Activated CD8-positive, alpha-beta memory T cell treated with anti-CD3 and anti-CD28 coated beads for 4 hours (primary cell): ENCODE measurements at places on chromosomes 4 and X.

- no peak for DNase-seq
Observed at GRCh38 chr4:167868163-167868562, 224.2 kb upstream of the ANXA10 start.

GRCh38 chrX:70079870-70080269 is 17.6 kb downstream of the OTUD6A start:
- no peak for DNase-seq

GRCh38 chr4:158762553-158762952 is 6.3 kb upstream of the FNIP2 start:
- no peak for DNase-seq

GRCh38 chrX:45479196-45479834 is 278.6 kb upstream of the DIPK2B start:
- no peak for DNase-seq

DNA sequence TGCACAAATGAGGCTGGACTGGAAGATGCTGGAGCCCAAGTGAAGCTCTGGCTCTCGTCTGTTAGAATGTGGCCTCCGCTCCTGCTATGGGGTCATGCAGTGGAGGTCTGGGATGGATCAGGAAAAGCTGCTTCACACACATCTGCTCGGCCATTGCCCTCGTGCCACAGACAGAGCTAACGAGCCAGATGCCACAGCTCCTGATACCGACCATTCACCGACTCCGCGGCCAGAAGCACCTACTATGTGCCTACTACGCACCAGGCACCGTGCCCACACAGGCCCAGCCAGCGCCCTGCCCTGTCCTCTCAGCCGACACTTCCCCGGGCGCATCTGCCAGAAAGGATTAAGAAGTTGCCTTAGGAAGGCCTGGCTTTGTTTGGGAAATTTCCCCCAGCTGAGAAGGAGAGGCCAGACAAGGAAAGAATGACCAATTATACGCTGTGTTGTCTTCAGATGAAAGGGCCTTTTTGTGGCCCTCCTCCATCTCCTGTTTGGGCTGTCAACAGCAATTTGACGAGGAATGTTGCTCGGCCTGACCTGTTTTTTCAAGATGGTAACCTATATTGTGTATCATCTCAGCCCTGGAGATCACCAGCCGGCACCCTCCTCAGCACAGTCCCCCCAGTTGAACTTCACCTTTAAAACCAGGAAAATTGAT is 34.3 kb downstream of the HMX1 start:
- no peak for DNase-seq

DNA sequence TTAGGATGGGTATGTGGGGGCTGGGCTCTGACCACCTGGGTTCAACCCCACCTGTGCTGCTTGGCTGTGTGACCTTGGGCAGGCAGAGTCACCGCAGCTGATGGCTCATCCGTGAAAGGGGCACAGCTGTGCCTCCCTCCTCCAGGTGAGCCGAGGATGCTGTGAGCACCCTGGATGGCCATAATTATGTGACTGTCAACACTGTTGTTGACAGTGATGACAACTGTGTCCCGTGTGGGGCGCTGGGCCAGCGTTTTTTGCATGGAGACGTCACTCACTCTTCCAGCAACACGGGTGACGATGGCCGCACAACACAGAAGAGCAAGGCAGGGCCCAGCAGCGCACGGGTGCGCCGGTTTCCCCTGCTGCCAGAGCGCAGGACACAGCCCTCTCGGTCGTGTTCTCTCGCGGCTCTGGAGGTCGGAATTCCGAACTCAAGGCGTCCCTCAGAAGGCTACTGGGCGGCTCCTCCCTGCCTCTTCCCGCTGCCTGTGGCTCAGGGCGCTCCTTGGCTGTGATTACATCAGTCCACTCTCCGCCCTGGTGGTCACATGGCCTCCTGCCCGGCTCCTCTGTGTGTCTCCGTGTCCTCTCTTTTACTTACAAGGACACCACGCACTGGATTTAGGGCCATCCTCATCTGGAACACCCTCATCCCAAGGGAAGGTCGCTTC is 1.3 kb downstream of the SH3TC1 start:
- no peak for DNase-seq

DNA sequence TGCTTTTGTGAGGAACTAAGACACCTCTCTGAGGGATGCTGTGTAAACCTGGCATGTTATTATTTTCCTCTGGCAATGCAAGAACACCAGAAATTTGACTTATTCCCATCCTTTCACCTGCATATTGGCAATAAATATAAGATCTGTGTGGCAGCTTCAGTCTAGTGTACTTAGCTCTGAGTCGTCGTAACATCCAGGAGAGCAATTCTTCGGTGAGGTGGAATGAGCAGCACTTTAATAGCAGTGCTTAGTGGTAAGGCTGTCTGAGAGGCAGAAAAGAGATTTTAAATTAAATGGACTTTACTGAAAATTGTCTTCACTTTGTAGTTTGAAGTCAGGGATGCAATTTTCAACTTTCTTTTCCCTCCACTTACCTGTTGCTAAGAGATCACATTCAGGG is 344.9 kb downstream of the PCDH7 start:
- no peak for DNase-seq

DNA sequence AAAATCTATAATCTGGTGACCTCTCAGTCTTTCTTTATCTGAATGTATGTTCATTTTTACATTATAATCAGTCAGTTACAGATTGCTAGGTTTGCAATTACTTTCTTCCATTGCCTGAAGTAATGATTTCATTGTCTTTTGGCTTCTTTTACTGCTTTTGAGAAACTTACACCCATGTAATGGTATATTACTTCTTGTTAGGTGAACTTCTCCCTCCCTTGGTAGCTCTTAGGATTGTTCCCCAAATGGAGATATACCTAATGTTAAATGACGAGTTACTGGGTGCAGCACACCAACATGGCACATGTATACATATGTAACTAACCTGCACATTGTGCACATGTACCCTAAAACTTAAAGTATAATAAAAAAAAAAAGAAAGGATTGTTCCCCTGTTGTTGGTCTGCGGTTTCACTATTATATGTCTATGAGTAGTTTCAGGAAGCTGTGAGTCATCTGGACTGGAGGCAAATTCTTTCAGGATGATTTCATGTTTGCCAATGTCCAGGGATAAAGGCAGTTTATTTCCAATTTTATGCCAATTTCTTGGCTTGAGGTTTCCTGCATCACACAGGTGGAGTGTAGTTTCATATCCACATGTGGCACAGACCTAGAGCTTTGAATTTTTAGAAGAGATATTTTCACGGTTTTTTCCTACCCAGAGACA is 21.8 kb downstream of the SPANXC start:
- DNase-seq, result no peak

DNA sequence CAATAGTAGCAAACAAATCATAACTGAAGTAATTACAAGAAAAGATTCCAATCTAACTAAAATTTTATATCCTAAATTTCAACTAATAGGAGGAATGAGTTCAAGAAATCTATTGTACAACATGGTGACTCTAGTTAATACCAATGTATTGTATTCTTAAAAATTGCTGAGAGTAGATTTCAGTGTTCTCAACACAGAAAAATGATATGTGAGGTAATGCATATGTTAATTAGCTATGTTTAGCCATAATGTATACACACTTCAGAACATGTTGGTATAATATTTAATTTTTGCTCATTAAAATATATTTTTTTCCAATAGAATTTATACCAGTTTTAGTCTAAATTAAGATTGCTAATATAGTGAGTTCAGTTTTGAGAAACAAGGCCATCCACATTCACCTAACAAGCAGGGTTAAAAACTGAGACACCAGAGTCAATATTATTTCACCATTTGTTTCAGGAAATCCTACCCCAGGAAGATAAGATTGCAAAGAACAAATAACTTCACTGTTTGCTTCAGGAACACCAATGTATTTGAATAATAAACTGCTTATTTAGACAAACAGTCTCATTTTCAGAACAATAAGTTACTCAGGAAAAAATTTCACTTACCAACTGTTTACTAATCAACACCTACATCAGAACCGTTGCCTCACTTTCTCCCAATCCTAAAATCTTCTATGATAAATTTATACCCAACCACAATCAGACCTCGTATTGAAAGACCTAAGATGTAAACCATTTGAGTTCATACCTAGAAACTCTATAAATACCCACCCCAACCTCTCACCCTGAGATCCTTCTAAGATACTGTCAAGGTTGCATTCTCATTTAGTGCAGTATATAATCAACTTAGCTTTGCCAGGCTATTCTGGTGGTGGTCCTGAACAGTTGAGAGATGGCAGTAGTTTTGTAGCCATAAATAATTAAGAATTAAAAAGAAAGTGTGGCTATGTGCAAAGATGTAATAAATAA is 132.8 kb downstream of the MAB21L2 start:
- no peak for DNase-seq

DNA sequence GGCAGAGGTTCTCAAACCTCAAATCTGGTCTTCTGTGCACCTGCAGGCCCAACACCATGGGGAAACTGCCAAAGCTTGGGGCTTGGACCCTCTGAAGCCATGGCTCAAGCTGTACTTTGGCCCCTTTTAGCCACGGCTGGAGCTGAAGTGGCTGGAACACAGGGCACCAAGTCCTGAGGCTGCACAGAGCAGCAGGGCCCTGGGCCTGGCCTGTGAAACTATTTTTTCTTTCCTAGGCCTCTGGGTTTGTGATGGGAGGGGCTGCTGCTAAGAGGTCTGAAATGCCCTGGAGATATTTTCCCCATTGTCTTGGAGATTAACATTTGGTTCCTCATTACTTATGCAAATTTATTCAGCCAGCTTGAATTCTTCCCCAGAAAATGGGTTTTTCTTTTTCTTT is 18.3 kb upstream of the PI4K2B start:
- DNase-seq, result no peak

GRCh38 chr4:47720787-47721186 is 117.1 kb downstream of the CORIN start:
- DNase-seq, result no peak

GRCh38 chr4:3641501-3641900 is 109.3 kb upstream of the LRPAP1 start:
- DNase-seq, result no peak

DNA sequence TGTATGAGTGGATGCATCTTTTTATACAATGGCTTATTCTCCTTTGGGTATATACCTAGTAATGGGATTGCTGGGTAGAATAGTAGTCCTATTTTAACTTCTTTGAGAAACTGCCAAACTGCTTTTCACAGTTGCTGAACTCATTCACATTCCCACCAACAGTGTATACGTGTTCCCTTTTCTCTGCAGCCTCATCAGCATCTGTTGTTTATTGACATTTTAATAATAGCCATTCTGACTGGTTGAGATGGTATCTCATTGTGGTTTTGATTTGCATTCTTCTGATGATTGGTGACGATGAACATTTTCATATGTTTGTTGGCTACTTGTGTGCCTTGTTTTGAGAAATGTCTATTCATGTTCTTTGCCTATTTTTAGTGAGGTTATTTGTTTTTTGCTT is 687.0 kb upstream of the EPHA5 start:
- DNase-seq, result no peak

- DNase-seq, result no peak
Observed at GRCh38 chr4:147599206-147599605, 18.0 kb upstream of the TMEM184C start.
